ENCODE measurements at places on chromosomes 6 and 20.
A peak's percentile ranks its signal among the peaks of the same experiment; 100 is the strongest.

GRCh38 chr6:157571950-157572349 lies 191.0 kb downstream of the ZDHHC14 start:
- no peak for DNase-seq

GRCh38 chr6:56659721-56660380 lies 17.2 kb upstream of the DST start:
- no peak for DNase-seq

DNA sequence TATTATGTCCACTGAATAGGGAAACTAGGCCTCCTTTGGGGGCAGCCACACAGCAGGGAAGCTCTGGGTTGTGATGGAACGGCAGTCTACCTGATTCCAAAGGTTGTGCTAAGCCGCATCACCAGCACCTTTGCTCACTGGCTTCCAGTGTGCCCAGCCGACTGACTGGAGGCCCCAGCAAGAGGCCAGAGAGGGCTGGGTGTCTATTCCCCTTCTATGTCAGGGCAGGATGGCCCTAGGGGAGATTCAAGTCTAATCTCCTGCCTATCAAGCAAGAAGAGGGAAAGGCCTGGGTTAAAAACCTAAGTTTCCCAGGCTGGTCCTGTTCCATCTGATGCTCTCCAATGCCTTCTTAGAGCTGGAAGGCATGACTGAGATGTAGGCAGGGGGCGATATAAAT lies 53.6 kb downstream of the JPH2 start:
- no peak for DNase-seq

GRCh38 chr6:168049277-168049676 lies 29.7 kb downstream of the FRMD1 start:
- no peak for DNase-seq

DNA sequence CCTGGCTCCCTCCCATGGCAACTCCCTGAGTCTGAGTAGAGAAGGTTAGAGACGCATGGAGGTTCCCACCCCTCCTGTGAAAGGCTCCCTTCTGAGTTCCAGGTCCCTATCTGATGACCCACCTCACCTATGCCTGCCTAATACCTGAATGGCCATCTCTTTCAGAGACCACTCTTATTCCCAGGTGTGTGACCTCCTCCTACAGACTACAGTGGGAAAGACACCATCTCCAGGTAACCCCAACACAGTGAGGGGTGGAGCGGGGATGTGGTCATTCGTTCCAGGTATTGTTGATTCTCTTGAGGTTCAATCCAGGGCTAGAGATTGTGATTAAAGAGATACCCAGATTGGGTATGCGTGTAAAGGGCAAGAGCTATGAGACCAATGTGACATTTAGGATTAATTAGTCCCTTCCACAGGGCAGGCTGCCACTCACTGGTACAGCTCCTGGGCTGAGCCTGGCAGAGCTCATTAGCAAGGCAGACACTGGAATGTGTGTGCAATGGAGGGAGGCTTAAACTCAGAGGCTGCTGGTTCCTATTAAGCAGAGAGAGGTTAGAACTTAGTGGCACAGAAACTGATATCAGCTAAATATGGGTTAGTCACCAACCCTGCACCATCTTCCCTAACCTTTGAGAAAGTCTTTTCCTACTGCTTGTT lies 46.5 kb upstream of the IER3 start:
- no peak for DNase-seq

GRCh38 chr20:47007826-47008655 lies 113.4 kb downstream of the EYA2 start:
- no peak for DNase-seq

DNA sequence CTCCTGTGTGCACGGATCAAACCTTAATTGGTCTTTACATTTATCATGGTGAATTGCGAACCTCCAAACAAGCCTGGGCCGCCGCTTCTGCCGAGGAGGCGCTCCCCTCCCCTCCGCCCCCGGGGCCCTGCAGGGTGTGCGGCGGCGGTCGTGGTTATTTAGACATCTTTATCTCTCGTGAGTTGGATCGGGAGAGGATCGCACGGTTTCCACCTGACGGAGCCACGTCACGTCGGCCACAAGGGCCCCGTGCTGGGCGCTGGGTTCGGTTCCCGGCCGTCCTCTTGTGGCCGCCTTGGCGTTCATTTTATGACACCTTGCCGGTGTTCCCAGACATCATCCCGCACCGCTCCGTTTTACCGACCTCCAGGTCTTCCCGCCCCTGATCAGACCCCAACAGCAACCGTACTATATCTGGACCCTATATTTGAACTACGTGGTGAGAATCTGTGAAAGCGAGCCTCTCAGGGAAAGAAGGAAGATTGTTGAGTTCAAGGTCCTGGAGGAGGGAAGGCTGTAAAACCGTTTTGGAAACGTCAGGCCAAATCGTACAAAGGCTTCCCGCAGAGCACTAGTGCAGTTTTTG lies 1.3 kb upstream of the CNR1 start:
- DNase-seq, result no peak

GRCh38 chr6:11083491-11083890 lies 10.1 kb upstream of the SMIM13 start:
- peak; percentile 11 for DNase-seq

- no peak for DNase-seq
These were observed 4.5 kb upstream of the SPDEF start for GRCh38 chr6:34560366-34561226.

- DNase-seq, result no peak
These were observed 108.7 kb downstream of the ARHGAP18 start for GRCh38 chr6:129601323-129601722.

DNA sequence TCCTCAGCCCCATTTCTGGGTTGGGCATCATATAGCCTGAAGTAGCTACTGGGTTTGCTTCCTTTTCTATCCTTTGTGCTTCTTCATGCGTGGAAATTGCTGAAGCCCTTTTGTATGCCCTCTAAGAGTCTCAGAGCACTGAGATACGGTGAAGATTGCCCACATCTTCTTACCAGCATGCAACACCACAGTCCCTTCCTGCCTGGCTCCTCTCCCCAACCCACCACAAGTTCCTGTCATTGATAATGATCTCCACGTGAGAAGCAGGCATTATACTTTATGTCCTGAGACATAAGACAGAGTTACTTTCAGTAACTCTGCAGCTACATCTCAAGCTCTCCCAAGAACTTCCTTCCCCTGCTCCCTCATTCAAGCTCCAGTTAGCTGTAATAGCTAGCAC lies 15.8 kb upstream of the PLCB4 start:
- DNase-seq, result no peak

- DNase-seq, result no peak
These were observed 761 bp upstream of the NR2E1 start for GRCh38 chr6:108164815-108165706.

DNA sequence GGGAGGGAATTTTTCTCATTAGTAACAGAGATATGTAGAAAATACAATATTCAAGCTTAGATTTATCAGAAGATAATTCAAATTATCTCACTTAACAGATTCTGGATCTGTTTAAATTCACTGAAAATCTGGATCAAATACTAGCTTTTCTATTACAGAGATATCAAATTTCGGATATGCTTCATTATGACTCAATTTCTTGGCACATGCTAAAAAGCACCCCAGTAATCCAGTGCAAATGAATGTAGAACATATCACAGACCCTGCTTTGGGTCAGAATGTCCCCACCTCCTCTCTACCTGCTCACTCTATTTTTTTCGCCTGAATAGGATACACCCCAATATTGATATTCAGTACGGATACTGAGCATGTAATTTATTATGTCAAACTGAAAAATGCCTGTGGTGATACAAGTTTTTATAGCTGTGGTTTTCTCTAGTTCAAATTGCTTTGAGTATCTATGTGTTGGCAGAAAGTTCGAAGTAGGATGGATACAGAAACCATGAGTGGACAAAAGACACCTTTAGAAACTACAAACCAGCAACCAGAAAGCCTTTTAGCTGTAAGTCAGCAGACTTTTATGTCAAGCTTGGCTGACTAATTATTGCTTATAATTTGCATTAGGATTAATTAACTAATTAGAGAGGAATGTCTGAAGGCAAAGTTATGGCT lies 290.0 kb downstream of the TFAP2B start:
- no peak for DNase-seq

- no peak for DNase-seq
These were observed 180.5 kb downstream of the TRIM27 start for GRCh38 chr6:28743271-28743789.

GRCh38 chr6:30915591-30915946 lies 1.5 kb downstream of the VARS2 start:
- peak; percentile 86 for DNase-seq

DNA sequence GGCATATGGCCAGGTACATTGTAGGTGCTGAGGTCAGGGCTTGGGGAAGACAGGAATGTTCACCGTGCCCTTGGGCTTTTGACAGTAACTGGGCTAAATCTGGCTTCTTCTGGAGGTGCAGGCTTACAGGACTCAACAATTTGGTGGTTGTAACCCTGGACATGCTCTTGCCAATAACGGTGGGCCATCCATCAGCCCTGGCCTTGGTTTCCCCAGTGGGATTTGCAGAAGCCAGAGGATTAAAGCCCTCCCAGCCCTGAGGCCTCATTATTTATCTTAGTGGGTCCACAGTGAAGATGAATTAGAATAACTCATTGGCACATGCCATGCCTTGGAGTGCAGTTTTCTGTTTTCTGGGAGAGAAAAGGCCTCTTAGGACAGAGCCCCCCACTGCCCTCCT lies 44.0 kb downstream of the TOX2 start:
- no peak for DNase-seq

DNA sequence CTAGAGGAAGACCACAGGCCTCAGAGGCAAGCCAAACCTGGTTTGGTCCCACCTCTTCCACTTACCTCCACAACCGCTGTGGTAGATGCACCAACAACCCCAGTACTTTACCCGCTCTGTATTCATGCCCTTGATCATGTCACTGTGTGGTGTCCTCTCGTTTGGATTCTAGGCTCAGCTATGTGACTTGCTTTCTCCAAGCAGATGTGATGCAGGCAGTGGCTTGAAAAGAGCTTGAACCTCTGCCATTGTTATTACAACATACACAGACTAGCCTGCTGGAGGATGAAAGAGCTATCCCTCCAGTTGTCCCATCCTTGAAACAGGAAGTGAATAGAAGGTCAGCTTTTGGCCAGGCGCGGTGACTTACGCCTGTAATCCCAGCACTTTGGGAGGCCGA lies 147.7 kb downstream of the ZNF217 start:
- DNase-seq, result no peak

- no peak for DNase-seq
These were observed 31.7 kb upstream of the MAS1L start for GRCh38 chr6:29519291-29520010.

GRCh38 chr20:12528591-12529041 lies 480.2 kb upstream of the SPTLC3 start:
- no peak for DNase-seq

DNA sequence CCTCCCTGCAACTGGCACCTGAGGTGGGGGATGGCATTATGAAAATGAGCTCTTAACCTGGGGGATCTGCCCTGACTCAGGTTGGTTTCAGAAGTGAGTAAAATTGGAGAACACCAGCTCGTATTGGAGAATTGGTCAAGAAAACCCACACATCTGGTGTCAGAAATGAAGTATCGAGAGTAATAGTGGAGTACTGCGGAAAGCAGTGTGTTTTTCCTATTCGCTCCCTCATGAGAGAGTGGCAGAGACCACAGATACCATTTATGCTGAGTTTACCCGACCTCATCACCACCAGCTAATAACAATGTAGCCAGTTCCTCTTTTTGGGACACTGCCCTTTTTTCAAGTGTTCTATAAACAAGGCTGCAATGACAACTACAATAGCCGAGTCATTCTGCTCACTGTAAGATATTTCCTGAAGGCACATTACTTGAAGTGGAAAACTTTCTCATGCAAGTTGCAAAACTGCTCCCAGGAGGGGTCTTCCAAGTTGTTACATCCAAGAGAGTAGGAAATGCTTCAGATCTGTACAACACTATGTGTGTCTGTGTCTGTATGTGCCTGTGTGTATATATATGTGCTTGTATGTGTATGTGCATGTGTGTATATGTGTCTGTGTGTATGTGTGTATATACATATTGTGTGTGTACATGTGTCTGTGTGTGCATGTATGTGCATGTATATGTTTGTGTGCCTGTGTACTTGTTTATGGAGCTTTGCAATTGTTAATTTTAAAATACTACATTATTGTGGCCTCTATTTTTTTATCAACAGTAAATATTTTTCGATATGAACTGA lies 106.0 kb upstream of the CST7 start:
- peak; percentile 51 for DNase-seq

DNA sequence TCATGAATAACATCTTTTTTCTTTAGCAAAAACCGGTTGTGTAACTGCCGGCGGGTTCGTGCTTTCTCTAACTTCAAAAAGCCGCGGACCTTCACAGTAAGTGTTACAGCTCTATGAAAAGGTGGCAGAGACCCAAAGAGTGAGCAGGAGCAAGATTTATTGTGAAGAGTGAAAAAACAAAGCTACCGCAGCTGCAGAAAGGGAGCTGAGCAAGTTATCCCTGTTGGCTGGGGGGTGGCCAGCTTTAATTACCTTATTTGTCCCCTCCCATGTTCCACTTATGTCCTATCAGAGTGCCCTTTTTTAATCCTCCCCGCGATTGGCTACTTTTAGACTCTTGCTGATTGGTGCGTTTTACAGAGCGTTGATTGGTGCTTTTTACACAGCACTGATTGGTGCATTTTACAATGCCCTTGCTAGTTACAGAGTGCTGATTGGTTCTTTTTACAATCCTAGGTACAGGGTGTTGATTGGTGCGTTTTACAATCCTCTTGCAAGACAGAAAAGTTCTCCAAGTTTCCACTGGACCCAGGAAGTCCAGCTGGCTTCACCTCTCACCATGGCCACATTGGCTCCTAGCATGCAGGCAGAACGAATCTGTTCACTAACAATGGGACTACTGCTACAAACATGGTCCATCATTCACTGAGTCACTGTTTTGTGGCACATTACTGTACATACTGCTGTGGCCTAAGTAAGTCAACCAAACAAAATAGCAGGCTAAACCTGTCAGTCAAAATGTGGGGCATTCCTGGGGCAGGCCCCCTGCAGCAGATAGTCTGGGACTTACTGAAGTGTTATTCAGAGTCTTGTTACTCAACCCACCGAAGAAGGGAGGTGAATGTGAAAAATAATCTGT lies 52.8 kb downstream of the MYLIP start:
- no peak for DNase-seq

DNA sequence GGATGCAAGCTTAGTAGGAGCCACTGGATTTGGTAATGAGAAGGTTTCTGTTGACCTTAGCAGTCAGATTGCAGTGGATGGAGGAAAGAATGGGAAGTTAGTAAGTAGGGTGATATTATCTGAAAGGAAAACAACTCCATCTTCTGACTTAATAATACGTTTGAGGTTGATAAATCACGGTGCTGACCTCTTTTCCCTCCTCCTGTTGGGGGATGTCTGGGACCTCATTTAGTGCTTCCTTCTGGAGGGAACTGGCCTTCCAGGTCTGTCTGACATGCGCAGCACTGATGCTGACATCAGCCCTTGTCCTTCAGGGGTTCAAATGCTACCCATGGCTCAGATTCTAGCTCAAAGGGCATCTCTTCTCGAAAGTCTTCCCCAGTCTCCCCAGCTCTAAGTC lies 48.2 kb upstream of the AKAP12 start:
- DNase-seq, result no peak

- DNase-seq, result no peak
These were observed 55.3 kb upstream of the ADTRP start for GRCh38 chr6:11833626-11834592.

DNA sequence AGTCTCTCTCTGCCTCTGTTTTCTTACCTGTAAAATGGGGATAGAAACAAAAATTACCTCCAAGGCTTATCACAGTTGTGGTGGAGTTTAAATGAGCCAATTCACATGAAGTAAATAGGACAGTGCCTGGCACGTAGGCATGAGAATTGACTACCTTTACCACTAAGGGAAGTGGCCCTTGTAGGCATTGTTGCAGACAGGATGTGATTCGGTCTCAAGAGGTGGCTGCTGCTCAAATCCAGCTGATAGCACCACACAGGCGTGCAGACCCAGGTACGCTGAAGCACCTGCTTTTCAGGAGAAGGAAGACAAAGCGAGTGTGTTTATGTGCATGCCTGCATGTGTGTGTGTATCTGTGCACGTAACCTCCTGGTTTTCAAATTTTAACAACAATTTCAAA lies 108.6 kb downstream of the EYA2 start:
- no peak for DNase-seq
